ENCODE measurements at places on chromosomes 2 and 18.

DNA sequence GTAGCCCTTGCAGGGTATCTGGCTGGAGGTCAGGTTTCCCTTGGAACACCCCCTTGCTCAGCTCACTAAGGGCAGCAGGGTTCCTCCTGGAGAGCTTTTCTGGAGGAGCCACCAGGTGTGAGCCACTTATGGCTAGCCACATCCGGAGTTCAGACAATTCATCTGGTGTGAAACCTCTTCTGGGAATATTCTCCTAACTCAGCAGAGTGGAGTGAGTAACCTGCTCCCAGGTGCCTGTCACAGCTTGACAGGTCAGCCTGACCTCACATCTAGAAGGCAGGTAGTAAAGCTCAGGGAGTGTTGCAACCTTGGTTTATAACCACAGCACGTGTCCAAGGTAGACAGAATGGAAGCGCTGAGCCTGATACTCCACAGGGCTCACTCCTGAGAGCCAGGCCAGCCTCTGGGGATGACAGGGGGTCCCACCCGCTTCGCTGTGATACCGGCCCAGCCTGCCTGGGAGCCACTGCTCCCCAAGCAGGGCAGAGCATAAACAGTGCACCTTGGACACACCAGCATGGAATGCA, 62.6 kb upstream of the TGFA start:
- DNase-seq, result no peak

GRCh38 chr2:222752746-222753145, 81.3 kb downstream of the MOGAT1 start:
- DNase-seq, result no peak

- DNase-seq, result no peak
Observed at GRCh38 chr2:149348291-149348690, 17.9 kb downstream of the LYPD6 start.

DNA sequence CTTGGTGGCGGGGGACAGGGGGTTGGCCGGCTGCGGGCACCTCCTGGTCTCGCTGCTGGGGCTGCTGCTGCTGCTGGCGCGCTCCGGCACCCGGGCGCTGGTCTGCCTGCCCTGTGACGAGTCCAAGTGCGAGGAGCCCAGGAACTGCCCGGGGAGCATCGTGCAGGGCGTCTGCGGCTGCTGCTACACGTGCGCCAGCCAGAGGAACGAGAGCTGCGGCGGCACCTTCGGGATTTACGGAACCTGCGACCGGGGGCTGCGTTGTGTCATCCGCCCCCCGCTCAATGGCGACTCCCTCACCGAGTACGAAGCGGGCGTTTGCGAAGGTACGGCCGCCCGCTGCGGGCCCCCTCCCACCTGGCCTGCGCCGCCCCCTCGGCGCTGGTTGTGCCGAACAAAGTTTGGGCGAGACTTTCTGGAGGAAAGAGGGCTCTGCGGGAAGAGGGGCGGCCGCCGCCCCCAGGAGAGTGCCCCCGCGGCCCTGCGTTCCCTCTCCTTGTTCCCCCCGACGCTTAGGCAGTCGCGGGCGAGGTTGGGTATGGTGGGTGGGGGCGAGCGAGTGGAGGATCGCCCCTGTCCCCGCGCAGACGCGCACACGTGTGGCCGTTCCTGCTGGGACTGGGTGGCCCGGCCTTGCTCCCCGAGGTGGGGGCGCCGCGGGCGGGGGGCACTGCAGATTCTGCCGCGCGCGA, 866 bp downstream of the CRIM1 start:
- DNase-seq, result peak; percentile 66

GRCh38 chr18:22267697-22268096, 98.3 kb downstream of the GATA6 start:
- DNase-seq, result no peak

DNA sequence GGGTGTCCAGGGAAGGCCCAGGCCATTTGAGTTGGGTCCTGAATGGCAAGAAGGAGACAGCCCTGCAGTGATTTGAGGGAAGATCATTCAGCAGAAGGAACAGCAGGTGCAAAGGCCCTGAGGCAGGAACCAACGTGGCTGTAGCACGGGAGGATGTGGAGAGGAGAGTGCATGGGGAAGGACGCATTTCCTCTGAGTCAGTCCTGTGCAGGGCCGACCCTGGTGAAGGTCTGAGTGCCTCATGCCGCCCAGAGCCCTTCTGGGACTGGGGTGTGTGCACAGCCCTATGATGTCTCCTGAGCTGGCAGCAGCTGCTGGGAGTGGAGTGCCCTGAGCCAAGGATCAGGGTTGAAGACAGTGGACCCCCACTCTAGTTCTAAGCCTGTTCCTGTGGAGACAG, 17.9 kb upstream of the ARHGEF4 start:
- DNase-seq, result no peak

DNA sequence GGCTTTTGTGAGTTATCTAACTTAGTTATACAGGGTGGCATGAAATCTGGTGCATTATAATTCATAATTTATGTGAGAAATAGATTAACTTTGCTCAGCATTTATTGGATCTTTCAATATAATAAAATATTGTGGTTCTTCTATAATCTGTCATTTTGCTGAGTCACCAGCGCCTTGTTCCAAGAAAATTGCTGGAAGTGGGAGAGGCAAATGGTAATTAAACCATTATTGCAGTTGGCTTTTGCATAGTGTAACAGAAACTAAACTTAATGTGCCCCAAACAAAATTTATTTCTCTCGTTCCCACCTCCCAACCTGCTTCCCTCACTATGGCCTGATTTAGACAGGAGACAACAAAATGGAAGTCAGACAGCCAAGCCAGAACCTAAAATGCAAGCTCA, 146.3 kb downstream of the GALR1 start:
- DNase-seq, result no peak

- no peak for DNase-seq
Observed at GRCh38 chr18:4807604-4808293, 352.6 kb upstream of the DLGAP1 start.

Measured in activated CD4-positive, alpha-beta T cell treated with anti-CD3 and anti-CD28 coated beads for 48 hours (primary cell).